ENCODE measurements at places on chromosomes 3 and 15. TPM values are rescaled to one million over a fixed set of nuclear protein-coding genes. Genes with fewer than 3 reads are reported as not detected.

The TIMP4 gene
- total RNA-seq: not detected

The FGF7 gene
- total RNA-seq: 0.66 TPM

The ADGRG7 gene
- total RNA-seq: not detected

The ADAMTS9 gene
- total RNA-seq: 1.4 TPM

The KLHL40 gene
- total RNA-seq: not detected

The ALG3 gene
- 34.3 TPM for total RNA-seq

The IL17RC gene
- total RNA-seq: 35.3 TPM

The GPR160 gene
- 0.57 TPM for total RNA-seq

The TERC gene
- total RNA-seq: 10.9 TPM

The SLC24A1 gene
- 8.8 TPM for total RNA-seq

The CACNA2D2 gene
- not detected for total RNA-seq

The THBS1 gene
- total RNA-seq: 561 TPM

The CGNL1 gene
- total RNA-seq: 0.08 TPM

The FBXW12 gene
- total RNA-seq: not detected

The MED12L gene
- total RNA-seq: 1.5 TPM

The AP3B2 gene
- total RNA-seq: 3.0 TPM

The CTXND1 gene
- total RNA-seq: 0.08 TPM

The CASR gene
- not detected for total RNA-seq

The RFX7 gene
- 5.4 TPM for total RNA-seq

All from A375 (cell line).